ENCODE measurements at places on chromosomes 1 and 21.

GRCh38 chr1:7589774-7590425, 181.2 kb upstream of the VAMP3 start:
- DNase-seq, result no peak

DNA sequence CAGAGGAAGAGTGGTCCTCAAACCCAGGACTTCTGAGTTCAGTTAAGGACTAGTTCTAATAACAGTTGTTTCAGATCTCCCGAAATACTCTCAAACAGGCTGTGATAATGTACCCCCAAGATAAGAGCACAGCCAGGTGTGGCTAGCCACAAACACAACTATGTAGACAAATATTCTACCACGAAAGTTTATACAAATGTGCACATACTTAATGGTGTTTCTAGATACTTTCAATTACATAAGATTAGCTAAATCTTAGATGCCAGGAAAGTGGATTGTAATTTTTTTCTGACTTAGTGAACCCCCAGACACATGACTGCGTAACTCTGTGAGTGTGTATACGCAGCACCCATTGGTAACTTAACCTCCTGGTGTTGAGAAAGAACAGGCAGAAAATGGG, 270.0 kb downstream of the USP25 start:
- DNase-seq, result no peak

- no peak for DNase-seq
Observed at GRCh38 chr1:94055459-94056122, 65.4 kb downstream of the ABCA4 start.

- DNase-seq, result no peak
Observed at GRCh38 chr1:204072931-204073836, at the start of gene SOX13. TSS of gene SOX13 (plus strand) at chr1:204073115. CDS start at chr1:204112916, 39,801 bp downstream.

GRCh38 chr1:118987468-118988185, 516 bp downstream of the TBX15 start:
- DNase-seq, result no peak

DNA sequence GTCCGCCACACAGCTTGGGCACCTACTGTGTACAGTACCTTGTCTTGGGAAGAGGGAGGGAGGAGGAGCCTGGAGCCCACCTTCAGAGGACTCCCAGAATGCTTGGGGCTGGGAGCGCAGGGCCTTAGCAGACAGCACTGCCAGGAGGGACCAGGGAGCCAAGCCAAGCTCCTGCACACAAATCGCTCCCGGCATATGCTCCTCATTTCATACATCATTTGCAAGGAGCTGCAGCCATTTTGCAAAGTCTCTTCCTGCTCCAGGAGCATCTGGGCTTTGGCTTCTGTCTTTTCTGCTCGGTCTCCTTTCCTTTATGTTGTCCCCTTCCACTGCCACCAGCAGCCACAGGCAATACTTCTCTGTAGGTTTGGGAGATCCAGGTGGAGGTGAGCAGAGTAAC, 175.2 kb upstream of the ZC3H12A start:
- DNase-seq, result no peak

- DNase-seq, result no peak
Observed at GRCh38 chr1:153515504-153516394, 20.0 kb downstream of the S100A6 start.

Data from activated CD4-positive, alpha-beta T cell treated with anti-CD3 and anti-CD28 coated beads, Interleukin-2, amount 50 U/mL, for 24 hours (primary cell).